Astrocyte (in vitro differentiated cells and primary cell): ENCODE measurements at places on chromosomes 3 and 15. TPM values are rescaled to one million over a fixed set of nuclear protein-coding genes. Genes with fewer than 3 reads are reported as not detected.
A peak's percentile ranks its signal among the peaks of the same experiment; 100 is the strongest.

DNA sequence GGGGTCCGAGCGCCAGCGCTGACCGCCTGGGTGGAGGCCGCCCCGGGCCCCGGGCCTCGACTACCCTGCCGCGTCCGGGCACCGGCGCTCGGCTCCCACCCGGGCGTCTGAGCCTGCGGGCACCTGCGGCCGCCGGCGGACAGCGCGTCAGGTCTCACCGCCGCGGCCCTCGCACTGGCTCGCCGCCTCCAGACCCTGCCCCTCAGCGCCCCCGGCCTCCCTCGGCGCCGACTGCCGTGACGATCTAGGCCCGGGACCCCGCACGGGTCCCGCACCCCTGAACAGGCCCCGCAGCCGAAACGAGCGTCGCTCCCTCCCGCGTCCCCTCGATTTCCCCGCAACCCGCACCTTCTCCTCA, 297 bp downstream of the PRC1 start:
- no peaks in the 10 kb centered on the region for H3K27me3 ChIP-seq
- H3K4me1 ChIP-seq = no peaks in the 10 kb centered on the region
- H3K36me3 ChIP-seq = peaks cover 10% of the 10 kb centered on the region
- DNase-seq = no peak
- peak overlapping the region; percentile 81 for H3K4me3 ChIP-seq

DNA sequence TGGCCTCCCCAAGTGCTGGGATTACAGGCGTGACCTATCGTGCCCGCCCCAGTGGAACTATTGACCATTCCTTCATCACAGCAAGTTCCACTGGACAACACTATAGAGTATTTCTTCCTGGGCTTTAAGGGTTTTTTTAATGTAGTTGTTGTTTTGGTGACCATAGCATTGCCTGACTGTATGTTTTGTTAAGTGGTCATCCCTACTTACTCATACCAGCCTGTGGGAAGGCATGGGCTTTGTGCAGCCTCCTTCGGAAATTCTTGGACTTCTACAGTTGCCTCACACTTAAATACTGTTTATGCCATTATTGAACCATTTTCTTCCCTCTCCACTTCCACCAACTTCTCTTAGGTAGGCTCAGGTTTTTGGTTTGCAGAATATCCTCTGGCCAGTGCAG, 19.9 kb upstream of the ALPK3 start:
- H3K4me1 ChIP-seq = peaks cover 12% of the 10 kb centered on the region
- peaks cover 38% of the 10 kb centered on the region for H3K36me3 ChIP-seq
- peak; percentile 71 for DNase-seq
- H3K27me3 ChIP-seq = no peaks in the 10 kb centered on the region
- H3K27ac ChIP-seq = peak overlapping the region; percentile 86
- H3K4me3 ChIP-seq = no peak overlapping the region

DNA sequence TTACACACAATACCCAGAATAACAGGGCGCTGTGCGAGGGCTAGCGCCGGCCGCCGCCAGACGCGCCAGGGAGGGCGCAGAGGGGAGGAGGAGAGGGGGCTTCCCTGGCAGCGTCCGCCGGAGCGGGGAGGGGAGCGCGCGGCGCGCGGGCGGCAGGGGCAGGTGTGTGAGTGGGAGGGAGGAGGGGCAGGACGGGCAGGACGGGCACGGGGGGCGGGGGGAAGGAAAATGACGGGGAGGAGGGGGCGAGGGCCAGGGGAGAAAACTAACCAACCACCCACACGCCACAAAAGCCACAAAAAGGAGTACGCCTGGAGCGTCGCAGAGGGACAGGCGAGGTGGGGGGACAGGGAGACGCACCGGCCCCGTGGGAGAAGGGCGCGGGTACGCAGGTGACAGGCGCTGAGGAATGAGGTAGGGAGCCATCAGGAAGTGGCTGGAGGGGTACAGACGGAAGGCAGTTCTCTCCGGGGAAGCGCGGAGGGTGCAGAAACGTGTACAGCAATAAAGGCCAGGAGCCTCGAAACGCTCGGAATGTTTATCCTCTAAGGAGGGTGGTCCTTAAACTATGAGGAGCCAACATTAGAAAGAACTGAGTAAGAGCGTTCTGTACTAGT, 610 bp upstream of the SATB1 start:
- H3K27ac ChIP-seq = no peak overlapping the region
- no peak for DNase-seq
- peak overlapping the region; percentile 69 for H3K4me3 ChIP-seq
- peaks cover 2% of the 10 kb centered on the region for H3K27me3 ChIP-seq
- H3K4me1 ChIP-seq = peaks cover 3% of the 10 kb centered on the region
- no peaks in the 10 kb centered on the region for H3K36me3 ChIP-seq

DNA sequence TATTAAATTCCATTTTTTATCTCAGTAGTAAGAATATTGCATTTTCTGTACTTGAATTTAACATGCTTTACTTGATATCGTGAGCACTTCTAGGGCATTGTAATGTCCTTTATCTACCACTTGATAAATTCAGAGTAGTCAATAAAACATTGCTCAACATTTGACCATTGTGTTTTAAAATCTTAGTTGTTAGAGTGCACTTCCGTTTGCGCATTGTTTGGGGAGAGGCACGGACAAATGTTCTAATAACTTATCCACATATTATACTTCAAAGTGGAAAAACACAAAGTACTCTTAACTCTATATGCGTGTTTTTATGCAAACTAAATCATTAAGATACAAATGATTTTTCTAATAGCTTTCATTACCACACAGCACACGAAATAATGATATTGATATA, 419 bp downstream of the FAM227B start:
- peak; percentile 35 for DNase-seq
- H3K4me3 ChIP-seq = peak overlapping the region; percentile 90

DNA sequence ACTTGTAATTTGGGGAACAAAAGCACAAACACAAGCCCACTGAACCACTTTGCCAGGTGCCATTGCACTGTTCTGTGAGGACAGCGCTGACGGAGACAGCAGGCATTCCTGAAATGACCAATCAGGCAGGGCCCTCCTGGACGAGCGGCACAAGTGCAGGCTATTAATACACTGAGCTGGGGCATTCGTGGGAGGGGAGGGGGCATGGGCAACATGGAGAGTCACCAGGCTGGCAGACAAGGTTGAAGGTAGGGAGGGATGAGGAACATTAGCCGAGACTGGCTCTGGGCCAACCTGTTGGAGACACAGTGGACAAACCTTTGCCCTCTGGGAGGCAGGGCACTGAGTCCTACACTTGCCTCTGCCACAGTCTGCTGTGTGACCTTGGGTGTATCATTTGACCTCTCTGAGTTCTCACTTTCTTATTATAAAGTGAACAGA, 45.6 kb downstream of the NOX5 start:
- no peak overlapping the region for H3K4me3 ChIP-seq
- peaks cover 23% of the 10 kb centered on the region for H3K27me3 ChIP-seq
- DNase-seq = no peak
- H3K4me1 ChIP-seq = no peaks in the 10 kb centered on the region
- H3K27ac ChIP-seq = no peak overlapping the region

GRCh38 chr3:37499061-37499785, 324.8 kb upstream of the LRRFIP2 start:
- H3K4me1 ChIP-seq = no peaks in the 10 kb centered on the region
- no peak overlapping the region for H3K27ac ChIP-seq
- no peak overlapping the region for H3K4me3 ChIP-seq
- peaks cover 7% of the 10 kb centered on the region for H3K27me3 ChIP-seq
- no peak for DNase-seq
- no peaks in the 10 kb centered on the region for H3K36me3 ChIP-seq

GRCh38 chr15:89038146-89038545, 50.1 kb upstream of the ABHD2 start:
- no peak for DNase-seq
- no peaks in the 10 kb centered on the region for H3K27me3 ChIP-seq
- no peak overlapping the region for H3K4me3 ChIP-seq
- H3K36me3 ChIP-seq = no peaks in the 10 kb centered on the region
- H3K27ac ChIP-seq = no peak overlapping the region

- no peaks in the 10 kb centered on the region for H3K36me3 ChIP-seq
- no peaks in the 10 kb centered on the region for H3K4me1 ChIP-seq
- H3K27me3 ChIP-seq = no peaks in the 10 kb centered on the region
- no peak overlapping the region for H3K27ac ChIP-seq
- H3K4me3 ChIP-seq = no peak overlapping the region
Measured at GRCh38 chr3:81043660-81044199, 717.7 kb downstream of the GBE1 start.

Gene TRIM42
- total RNA-seq = not detected in 2 replicates

Gene FBXL22
- total RNA-seq = 0.34 and 0.43 TPM in 2 replicates
